ENCODE measurements at places on chromosomes 3 and 15.

GRCh38 chr3:53073553-53074365 is 27.9 kb upstream of the SFMBT1 start:
- DNase-seq: no peak

- DNase-seq: no peak
Measured at GRCh38 chr3:138078096-138078495, 37.3 kb downstream of the DZIP1L start.

- no peak for DNase-seq
Measured at GRCh38 chr15:56240390-56240789, 3.3 kb downstream of the RFX7 start.

- no peak for DNase-seq
Measured at GRCh38 chr3:114551770-114552526, 258.1 kb downstream of the TIGIT start.

GRCh38 chr3:46797486-46797885 is 65.8 kb downstream of the MYL3 start:
- DNase-seq: no peak

DNA sequence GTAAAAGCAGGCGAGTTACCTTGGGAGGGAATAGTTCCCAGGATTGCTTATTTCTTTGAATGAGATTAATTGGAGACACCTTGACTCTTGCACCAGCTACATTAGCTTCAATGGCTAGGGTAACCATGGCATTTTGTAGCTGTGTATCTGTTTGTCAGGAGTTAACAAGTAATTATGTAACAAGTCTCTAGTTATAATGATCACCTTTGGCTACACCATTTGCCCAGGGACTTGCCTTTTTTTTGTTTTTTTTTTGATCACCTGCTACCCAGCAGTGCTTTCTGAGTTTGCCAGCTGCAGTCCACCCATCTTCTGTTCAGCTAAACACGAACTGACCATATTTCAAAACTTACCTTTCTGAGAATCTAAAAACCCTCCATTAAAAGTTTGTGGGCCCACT is 2.2 kb downstream of the MED12L start:
- DNase-seq: no peak

GRCh38 chr3:127691489-127691888 is 18.7 kb downstream of the ABTB1 start:
- DNase-seq: no peak

GRCh38 chr15:45729141-45729540 is 94.3 kb downstream of the SQOR start:
- DNase-seq: no peak

- no peak for DNase-seq
Measured at GRCh38 chr3:14785207-14786155, 33.3 kb upstream of the FGD5 start.

GRCh38 chr3:137514853-137515252 is 249.3 kb upstream of the SOX14 start:
- no peak for DNase-seq

- no peak for DNase-seq
Measured at GRCh38 chr15:74136814-74137536, 6.6 kb downstream of the ISLR2 start.

- DNase-seq: no peak
Measured at GRCh38 chr3:190017521-190018288, 103.0 kb downstream of the P3H2 start.

GRCh38 chr15:76752549-76752948 is 152.6 kb downstream of the SCAPER start:
- DNase-seq: no peak

- no peak for DNase-seq
Measured at GRCh38 chr3:185489462-185489861, 9.4 kb downstream of the TMEM41A start.

DNA sequence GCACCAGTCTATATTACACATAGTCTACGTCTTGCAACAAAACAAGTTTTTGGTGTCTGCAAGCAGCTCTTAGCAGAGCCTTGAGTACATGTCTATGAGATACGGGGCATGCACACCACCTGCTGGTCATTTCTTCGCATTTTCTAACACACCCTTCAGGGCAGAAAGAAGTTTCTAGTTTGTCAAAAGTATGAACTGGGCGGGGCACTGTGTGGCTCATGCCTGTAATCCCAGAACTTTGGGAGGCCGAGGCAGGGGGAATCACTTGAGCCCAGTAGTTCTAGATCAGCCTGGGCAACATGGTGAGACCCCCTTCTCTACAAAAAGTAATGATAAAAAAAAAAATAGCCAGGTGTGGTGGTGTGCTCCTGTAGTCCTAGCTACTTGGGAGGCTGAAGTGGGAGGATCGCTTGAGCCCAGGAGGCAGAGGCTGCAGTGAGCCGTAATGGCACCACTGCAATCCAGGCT is 64.2 kb upstream of the ARL8B start:
- DNase-seq: no peak

- peak; percentile 39 for DNase-seq
Measured at GRCh38 chr15:70609889-70610288, 153.5 kb downstream of the UACA start.

GRCh38 chr15:78316283-78317083 is 17.1 kb upstream of the SKIC8 start:
- DNase-seq: no peak

DNA sequence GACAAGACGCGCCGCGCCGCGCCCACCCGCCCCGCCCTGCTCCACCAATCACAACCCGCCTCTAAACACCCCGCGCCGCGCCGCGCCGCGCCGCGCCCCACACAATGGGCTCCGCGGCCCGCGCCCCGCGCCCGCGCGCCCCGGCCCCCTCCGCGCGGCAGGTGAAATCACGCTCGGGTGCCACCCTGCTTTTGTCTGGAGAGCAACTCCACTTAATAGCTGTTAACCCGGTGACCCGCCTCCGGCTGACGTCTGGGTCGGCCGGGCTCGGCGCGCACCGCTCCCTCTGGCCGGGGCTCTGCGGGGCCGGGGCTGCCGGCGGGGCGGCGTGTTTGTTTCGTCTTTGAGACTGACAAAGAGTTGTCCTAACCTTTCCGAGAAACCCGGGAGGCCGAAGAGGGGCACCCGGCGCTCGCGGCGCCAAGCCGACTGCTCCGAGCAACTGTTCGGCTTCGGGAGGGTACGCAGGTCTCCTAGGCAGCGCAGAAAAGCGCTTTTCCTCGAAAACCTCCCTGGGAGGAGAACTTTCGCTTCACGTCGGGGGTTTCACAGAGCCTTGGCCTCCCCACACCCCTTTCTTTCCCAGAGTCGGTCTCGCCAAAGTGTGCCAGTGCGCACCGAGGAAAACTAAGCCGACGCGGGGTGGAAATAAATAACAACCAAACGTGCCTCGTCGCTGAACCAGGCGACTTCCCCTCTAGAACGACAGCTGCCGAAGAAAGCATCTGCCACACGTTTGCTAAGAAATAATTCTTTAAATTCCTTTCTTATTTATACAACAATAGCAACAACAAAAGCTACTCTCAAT is 518.4 kb downstream of the FOXP1 start:
- no peak for DNase-seq

DNA sequence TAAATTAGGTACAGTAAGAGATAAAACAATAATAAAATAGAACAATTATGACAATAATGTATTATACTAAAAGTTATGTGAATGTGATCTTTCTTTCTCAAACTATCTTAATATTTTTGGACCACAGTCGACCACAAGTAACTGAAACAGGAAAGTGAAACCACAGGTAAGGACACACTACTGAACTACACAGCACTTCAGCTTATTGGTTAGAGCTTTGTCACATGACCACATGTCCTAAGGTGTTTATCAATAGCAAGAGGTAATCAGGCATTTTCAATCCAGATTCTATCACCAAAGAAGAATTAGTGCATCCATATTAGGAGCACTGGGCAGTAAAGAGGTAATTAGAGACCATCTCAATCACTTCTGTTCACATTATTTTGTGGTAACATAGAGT is 392.8 kb downstream of the RSL24D1 start:
- no peak for DNase-seq

DNA sequence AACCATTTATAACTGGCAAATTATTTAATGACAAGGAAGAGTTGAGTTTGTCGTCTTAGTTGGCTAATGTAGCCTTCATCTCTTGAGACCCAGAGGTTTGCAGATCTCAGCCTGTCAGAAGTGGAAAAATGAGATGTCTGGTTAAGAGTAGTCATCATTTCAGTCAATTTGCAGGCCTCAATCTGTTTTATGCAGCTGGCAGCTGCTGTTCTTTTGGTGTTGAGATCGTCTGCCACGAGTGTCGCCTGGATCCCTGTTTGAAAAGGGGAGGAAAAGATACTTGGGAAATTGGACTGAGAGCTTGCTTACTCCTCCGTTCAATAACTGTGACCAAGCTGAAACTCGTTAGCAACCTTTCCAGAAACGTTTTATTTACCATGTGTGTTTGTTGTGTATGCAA is 2.3 kb downstream of the PHLDB2 start:
- no peak for DNase-seq

DNA sequence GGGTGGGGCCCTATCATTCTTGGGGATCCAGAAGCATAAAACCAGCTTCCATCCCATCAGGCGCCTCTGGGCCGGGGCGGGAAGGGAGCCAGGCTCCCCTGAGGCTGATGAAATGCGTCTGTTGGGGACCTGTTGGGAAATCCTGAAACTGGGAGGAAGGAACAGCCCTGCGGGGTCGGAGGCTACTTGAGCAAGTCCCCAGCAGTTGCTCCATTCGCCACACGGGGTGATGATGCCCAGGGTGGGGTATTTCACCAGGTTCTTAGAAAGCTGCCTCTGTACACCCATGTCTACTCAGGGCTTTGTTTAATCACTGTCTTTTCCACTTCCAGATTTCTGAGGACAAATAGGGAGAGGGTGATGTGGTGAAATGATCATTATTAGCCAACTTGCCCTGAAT is 25.4 kb upstream of the TSEN2 start:
- DNase-seq: no peak

GRCh38 chr3:155334914-155335723 is 41.6 kb upstream of the STRIT1 start:
- no peak for DNase-seq

- DNase-seq: no peak
Measured at GRCh38 chr3:2837239-2837638, 272.9 kb downstream of the IL5RA start.

DNA sequence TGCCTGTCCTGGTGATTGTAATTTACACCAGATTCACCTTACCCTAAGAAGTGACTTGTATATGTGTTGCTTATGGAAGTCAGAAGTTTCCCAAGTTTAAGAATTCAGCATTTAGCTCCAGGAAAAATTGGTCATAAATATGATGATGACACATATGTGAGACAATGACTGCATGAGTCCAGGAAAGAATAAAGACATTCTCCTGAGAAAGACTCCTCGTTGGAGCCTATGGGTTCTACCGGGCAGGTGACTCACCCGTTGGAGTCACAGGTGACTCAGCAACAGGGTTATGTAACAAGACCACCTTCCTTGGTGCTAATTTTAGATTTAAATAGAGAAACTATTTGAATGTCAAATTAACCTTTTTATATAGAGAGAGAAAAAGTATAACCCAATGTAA is 662.4 kb downstream of the FHIT start:
- no peak for DNase-seq

DNA sequence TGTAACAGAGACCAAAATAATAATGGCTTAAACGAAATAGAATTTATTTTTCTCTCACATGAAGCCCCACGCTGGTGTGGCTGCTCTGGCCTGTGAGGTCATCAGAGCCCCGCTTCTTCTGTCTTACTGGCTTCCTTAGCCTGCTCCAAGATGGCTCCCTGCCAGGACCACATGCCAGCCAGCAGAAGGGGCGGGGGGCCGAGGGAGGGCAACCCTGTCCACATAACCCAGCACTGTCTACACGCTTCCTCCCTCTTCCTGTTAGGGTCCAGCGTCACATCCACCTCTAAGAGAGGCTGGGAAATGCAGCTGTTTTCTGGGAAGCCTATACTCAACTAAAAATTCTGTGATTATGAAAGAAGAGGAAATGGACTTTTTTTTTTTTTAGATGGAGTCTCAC is 107.9 kb upstream of the DLG1 start:
- DNase-seq: no peak

- no peak for DNase-seq
Measured at GRCh38 chr15:73997986-73998385, 3.5 kb downstream of the PML start.

GRCh38 chr3:86149054-86149453 is 841.9 kb downstream of the VGLL3 start:
- DNase-seq: no peak

- no peak for DNase-seq
Measured at GRCh38 chr15:91254766-91255165, 154.7 kb downstream of the SV2B start.

DNA sequence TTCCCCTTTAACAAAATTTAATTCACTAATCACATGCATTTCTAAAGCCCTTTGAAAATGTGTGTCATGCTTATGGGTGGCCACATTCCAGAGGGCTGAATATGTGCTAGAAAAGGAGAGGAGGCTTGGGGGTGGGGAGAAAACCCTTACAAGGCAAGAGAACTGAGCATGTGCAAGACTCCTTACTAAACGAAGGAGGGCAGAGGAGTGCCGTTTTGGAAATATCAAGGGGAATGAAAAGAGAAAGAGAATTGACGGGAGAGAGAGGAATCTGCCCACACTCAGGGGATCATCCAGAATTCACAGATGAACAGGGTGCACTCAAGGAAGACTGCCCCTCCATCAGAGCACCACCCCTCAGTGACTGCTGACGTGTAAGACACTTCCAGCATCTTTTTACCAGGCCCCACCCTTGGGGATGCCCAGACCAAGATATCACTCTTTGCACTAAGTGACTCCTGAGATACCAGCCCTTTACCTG is 37.9 kb upstream of the TSC22D2 start:
- peak; percentile 93 for DNase-seq

DNA sequence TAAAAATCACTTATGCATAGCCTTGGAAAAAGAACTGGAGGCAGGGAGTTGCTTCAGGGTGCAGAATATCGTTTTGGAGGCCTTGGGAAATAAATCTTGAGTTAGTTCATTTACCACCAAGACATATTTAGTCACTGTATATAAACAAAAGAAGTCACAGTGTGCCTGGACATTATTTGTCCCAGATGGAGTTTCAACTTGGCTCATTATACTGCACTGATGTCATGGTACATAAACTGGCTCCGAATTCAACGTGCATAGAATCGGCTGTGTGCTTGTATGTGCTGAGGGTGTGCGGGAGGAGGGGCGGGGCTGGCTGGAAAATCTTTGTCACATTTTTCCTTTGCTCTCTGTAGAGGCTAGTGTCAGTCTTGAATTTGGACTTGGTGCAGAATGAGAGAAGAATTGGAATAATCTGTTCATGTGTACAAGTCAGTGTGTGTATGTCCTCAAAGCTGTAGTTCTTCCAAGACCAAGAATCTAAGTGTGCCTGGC is 86.6 kb downstream of the FNDC3B start:
- DNase-seq: no peak

GRCh38 chr3:170909129-170909903 is 879 bp upstream of the EIF5A2 start:
- DNase-seq: no peak

DNA sequence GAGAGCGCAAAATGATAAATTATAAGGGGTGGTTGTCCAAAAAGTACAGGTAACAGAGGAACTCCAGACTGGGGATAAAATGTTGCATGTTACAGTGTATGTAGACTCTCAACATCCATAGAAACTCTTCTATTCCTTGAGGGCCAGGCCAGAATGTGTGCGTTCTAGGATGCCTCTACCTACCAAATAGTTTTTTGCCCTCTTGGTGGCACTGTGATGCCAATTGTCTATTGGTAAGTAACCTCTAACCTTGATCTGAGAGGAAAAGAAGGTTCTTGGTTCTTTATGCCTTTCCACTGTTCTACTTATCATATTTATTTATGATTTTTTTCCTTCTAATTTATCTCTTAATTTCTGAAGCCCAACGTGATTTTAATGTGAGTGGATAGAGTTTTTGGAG is 424.6 kb downstream of the GRM7 start:
- DNase-seq: no peak

All from esophagus muscularis mucosa (tissue), 4 donors.